ENCODE measurements at places on chromosomes 11 and 22.

DNA sequence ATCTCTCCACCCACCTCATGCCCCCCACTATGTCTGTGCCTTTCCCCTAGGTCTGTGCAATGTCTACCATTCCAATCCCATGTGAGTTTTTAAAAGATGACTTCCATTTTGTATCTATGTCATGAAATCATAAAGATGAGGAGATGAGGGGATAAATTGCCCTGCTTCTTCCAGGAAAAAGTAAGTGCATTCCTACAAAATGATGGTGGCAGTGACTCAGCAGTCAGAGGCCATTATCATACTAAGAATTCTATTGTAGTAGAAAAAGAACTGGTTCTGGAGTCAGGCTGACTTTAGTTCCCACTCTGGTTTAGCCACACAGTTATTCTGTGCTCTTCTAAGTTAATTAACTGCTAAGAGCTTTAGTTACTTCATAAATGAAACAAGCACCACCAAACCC, 89.6 kb upstream of the API5 start:
- no peak for DNase-seq

- no peak for DNase-seq
Observed at GRCh38 chr11:71301858-71302533, 49.6 kb upstream of the SHANK2 start.

DNA sequence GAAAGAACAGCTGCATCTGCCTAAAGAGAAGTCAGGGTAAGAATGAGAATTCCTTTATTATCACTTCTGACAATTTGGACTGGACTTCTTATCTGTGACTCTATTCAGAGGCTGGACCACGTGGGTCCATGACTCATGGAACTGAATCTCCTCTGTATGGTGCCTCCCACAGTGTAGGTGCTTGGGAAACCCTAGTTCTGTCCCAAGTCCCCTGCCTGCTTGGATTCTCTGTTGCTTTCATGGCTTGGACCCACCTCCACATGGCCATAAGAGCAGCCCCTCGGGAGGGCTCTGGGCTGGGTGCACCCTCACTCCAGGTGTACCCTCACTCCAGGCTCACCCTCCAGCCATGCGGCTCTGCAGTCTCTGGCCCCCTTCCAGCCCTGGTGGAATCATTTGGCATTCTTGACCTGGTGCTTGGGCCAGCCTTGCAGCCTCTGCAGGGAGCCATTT, 153.4 kb downstream of the CACNA1I start:
- no peak for DNase-seq

DNA sequence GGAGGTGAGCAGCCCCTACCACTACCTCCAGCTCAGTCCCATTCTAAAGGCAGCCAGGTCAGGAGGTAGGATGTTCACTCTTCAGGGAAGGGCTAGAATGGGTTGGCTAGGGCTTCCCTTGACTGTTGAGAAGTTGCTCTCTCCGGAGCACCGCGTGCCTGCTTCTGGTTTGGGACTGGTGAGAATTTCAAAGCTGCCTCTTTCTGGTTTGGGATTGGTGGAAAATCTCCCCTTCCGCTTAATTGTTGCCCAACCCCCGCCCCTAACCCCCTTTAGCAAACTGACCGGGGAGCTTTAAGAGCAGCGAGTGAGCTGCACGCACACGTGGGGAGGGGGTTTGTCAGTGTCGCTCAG, 686 bp downstream of the USP2 start:
- DNase-seq = no peak

GRCh38 chr11:106523921-106524320, 446.5 kb downstream of the AASDHPPT start:
- no peak for DNase-seq

- no peak for DNase-seq
Observed at GRCh38 chr22:20957683-20958431, 9.2 kb upstream of the AIFM3 start.

DNA sequence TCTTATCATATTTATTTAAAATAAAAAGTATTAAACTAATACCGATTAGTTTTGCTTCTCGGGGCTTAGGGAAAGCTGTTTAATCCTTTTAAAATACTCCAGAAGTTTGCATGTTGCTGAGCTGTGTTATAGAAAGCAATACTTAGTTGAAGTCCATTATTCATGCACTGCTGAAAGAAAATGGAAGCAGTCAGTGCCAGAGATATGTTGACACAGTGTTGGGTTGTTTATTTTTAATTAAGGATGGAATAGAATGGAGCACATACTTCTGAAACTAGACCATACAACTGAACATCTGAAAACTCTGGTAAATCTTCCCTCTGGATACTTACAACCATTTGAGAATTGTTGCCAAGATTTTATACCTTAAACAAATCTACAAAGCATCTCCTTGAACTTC, 282.7 kb upstream of the CCDC179 start:
- DNase-seq = no peak

DNA sequence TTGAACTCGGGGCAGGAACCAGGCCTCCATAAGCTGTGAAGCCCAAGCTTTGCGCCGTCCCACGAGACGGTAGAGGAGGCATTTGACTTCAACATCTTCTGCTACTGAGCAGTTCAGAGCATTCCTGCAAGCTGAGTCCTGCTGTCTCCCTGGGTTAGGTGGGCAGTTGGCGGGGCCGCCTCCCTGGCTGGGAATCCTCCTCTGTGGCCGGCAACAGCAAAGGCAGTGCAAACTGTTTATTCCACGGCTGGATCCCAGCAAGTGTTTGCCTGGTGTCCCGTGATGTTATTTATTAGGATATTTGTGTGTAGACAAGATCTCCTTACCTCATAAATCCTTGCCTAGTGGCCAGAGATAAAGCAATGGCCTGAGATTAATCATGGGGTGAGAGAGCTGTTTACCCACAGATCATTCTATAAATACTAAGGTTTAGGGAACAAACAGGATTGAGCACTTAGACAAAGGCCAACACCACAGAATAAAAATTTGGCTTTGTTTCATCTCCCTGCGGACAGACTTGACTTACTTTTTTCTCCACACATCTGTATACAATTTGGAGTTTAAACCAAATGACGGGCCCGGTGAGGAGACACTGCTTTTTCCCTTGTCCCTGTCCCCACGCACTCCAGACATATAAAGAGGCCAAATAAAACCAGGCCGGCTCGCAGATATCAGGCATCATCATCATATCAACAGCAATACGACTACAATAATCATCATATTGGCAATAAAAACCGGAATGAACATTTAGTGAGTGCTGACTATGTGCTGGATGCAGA, 63.4 kb downstream of the NAT10 start:
- DNase-seq = no peak

GRCh38 chr11:62883673-62884072, 3.0 kb downstream of the SLC3A2 start:
- DNase-seq = no peak

DNA sequence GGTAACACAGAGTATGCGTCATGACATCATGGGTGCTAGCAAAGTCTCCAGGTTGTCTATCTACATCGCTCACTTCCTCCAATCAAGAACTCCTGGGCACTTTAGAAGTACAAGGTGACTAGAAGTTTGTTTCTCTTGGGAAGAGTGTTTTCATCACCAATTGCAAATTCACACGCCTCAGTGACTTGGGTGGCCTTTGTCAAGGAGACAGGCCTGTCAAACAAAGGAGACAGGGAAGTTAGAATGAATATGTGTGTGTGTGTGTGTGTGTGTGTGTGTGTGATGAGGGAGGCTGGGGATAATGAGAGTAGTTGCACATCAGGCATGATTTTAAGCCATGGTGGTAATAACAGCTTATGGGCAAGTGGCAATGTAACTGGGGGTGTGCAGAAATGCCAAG, 953.2 kb downstream of the OPCML start:
- no peak for DNase-seq

DNA sequence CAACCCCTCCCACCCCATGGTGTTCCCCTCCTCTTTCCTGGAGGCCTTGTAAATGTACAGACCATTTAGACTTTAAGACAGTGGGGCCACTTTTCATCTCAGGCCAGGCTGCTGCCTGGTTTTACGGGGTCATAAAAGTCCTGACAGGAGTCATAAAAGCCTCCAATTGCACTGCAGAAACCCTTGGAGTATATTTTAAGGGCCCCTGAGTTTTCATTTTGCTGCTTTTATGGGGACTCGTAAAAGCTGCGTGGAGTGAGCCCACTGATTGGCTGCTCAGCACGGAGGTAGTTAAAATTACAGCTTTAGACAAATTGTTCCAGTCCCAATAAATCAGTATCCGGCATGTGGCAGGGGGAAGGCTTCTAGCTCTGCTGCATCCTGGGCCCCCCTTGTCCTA, 627.6 kb downstream of the NTM start:
- DNase-seq = no peak

GRCh38 chr11:108859510-108859909, 194.6 kb downstream of the DDX10 start:
- DNase-seq = no peak

GRCh38 chr11:27571154-27571810, 64.7 kb upstream of the LIN7C start:
- no peak for DNase-seq

DNA sequence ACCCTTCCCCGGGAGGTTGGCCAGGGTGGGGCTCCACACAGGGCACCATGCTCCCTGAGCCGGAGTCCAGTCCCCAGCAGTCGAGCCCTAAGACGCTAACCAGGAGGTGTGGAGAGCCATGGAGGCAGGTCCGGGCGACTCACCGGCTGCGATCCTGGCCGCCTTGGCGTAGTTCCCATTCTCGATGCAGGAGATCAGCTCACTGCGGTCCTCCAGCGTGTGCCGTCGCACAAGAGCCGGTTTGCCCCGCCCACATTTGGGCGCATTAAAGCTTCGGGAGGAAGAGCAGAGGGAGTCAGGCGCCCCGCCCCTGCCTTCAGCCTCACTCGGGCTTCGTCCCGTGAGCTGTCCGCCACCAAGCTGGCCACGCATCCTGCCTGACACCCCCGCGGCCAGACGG, 50.8 kb downstream of the BRD1 start:
- DNase-seq = no peak

GRCh38 chr22:28397306-28397705, 282.3 kb downstream of the TTC28 start:
- DNase-seq = no peak

GRCh38 chr11:114061048-114061680, 1.7 kb downstream of the ZBTB16 start:
- no peak for DNase-seq

DNA sequence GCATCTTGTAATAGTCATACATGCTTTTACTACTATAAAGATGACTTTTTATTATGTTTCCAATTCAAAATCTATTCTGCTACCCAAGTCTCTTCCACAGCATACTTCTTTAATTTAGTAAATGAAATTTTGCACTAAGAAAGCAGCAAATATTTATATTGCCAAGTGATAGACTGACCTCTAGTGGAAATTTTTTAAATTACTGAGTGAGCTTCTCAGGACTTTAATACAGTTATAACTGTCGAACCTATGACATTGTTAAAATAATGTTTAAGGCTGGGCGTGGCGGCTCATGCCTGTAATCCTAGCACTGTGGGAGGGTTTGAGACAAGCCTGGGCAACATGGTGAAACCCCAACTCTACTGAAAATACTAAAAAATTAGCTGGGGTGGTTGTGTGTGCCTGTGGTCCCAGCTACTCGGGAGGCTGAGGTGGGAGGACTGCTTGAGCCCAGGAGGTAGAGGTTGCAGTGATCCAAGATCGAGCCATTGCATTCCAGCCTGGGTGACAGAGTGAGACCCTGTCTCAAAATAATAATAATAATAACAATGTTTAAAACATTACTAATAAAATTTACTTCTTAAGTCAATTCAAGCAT, 27.3 kb downstream of the STK33 start:
- DNase-seq = no peak

DNA sequence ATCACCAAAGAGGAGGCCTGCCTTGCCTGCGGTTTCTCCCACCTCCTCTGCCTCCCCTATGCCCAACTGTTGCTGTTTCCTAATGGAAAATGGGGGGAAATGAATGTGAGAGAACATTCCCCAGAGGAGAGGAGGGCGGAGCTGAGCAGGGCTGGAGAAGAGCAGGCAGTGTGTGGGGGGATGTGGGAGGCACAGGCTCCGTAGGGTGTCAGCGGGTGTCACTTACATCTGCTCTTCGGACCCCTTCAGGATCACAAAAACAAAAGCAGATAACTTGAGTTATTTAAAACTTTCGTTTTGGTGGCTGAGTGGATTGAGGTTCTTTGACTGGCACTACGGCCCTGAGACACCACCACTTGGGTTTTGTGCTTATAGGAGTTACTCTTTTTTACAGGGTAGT, 93.8 kb downstream of the CEP164 start:
- no peak for DNase-seq

DNA sequence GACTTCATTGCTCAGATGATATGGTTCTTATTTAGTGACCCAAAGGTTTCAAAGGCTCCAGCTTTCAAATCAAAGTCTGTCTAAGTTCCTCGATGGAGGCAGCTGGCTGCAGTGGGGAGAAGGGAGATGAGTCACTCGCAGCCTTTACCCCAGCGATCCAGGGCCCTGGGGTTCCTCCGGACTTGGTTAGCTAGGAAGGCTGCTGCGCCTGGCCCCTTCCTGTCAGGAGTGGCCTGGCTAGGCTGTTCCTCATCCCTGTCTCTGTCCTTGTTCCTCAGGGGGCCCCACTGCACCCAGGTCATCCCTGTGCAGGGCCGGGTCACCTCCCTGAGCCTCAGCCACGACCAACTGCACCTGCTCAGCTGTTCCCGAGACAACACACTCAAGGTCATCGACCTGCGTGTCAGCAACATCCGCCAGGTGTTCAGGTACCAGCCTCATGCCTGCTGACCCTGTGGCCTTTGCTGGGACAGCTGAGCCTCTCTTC, 13.9 kb downstream of the ATG16L2 start:
- DNase-seq = no peak

DNA sequence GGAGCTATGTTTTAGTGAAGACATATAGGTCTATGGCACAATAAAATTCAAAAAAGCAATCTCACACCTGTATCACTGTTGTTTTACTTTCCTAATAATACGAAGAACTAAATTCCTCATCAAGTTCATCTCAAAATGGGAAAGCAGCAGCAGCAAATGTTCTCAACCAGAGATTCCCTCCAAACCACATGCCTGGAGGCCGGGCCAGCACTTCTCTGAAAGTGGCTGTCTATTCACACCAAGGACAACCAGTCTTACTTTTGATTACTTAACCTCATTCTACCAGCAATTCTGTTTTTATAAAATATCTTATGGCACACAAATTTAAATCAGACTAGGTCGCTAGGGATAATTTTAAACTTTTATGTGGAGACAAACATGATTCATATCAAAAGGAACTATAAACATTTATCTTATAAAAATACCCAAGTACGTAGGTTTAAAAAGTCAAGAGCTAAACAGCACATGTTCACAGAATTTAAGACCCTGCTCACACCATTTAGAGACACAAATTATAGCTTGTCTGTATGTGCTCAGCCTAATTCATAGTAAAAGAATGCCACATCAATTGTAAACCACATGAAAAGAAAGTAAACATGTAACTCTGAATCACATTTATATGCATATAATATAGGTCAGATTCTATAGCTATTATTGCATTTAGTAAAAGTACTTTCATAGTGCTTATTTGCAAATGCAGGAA, 46.1 kb downstream of the RRAS2 start:
- no peak for DNase-seq

Measured in central memory CD4-positive, alpha-beta T cell (primary cell).